Activated T-helper 1 cell treated with Interleukin-2 at 50 U/mL for 16 hours (primary cell): ENCODE measurements at places on chromosomes 11 and 22.

GRCh38 chr11:119473226-119473625 lies 50.3 kb upstream of the THY1 start:
- no peak for DNase-seq

DNA sequence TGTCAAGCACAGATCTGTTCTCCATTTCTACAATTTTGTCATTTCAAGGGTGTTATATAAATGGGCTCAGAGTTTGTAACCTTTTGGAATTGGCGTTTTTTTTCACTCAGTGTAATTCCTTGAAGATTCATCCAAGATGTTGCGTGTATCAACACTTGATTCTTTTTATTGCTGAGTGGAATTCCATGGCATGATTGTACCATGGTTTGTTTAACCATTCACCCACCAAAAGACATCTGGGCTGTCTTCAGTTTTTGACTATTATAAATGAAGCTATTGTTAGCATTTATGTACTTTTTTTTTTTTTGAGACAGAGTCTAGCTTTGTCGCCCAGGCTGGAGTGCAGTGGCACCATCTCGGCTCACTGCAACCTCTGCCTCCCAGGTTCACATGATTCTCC lies 2.9 kb downstream of the OOSP1 start:
- DNase-seq, result no peak

DNA sequence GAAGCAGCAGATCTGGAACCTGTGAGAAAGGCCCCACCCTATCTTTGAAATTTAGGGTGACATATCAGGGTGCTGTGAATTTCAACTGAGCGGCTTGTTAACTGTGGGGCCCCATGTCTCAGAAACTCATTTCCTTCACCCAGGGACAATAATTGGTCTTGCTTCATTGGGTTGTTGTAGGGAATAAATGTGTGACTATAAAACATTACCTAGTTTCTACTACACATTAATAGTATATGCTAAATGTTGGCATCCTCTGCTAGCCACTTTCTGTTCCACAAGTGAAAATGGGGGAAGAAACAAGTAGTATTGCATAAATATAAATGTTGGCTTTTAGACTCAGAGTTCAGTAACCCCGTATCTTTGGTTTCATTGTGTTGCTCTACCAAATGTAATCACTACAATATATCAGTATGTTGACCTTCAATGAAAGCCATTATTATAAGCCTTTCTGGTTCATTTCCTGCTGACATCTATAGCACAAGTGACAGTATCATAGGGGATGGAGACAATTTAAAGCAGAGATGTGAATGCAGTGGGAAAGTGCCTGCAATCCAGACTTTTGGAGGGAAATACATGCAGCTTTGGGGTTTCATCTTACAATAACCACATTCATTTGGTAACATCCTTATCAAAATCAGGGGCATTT lies 905.5 kb upstream of the RAG2 start:
- DNase-seq, result no peak

DNA sequence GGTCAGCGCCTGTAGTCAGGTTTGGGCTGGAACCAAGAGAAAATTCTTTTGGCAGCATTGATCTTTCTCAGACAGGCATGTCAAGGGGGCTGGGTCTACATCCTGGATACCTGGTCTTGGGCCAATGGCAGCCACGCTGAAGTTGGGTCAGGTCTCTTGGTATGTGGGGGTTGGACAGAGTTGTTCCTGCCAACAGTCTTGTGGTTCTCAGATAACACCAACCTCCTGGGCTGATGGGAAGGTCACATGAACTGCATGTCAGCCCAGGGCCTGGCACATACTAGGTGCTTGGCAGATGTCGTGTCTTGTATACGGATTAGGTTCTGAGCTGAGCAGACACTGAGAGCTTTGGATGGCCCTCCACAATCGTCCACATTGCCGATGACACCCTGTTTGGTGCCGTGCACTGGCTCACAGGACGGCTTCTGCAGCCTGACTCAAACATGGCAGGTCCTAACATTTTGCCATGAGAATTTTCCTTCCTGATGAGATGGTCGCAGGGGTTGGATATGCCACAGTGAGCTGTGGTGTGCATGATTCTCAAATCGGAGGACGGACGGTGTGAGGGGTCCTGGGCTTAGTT lies 42.0 kb downstream of the FBLN1 start:
- DNase-seq, result no peak

DNA sequence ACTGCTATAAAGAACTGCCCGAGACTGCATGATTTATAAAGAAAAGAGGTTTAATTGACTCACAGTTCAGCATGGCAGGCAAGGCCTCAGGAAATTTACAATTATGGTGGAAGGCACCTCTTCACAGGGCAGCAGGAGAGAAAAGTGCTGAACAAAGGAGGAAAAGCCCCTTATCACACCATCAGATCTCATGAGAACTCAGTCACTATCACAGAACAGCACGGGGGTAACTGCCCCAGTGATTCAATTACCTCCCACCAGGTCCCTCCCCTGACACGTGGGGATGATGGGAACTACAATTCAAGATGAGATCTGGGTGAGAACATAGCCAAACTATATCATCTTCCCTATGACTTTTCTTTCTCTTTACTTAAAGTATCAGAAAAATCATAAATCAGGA lies 104.0 kb upstream of the SYN3 start:
- no peak for DNase-seq

GRCh38 chr11:16946477-16947282 lies 67.5 kb downstream of the PLEKHA7 start:
- no peak for DNase-seq

DNA sequence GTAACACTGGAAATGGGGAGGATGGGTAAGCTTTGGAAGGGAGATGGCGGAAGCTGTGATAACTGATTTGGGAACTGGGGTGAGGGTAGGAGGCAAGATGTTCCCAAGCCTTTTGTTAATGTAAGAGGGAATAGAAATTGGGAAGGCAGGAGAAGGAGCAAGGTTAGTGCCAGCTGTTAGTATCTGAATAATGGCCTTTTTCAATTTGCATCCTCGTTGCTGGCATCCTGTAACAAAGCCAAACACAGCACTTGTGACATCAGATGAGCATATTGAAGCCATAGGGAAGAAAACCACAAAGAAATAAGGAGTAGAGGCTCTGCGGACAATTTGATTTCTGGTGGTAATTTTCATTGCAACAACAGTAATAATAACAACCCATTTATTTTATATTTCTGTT lies 70.9 kb upstream of the CLMP start:
- no peak for DNase-seq

GRCh38 chr11:61055776-61056175 lies 46.5 kb upstream of the CD5 start:
- no peak for DNase-seq

DNA sequence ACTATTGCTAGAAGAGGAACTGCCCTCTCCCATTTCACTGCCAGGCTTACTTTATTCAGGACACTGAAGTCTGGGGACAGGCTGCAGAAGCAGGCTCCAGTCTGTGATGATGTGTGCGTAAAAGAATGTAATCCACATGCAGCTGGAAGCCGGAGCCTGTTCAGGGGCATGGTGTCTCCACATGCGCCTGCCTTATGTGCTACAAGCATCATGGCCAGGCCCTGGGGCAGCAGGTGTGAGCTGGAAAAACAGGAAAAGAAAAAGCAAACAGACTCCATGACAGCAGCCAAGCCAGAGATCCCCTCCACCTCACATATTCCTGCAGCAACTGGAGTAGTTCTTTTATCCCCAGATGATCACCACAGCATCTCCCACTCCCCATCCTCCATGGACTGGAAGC lies 33.4 kb downstream of the ARFGAP2 start:
- DNase-seq, result no peak

DNA sequence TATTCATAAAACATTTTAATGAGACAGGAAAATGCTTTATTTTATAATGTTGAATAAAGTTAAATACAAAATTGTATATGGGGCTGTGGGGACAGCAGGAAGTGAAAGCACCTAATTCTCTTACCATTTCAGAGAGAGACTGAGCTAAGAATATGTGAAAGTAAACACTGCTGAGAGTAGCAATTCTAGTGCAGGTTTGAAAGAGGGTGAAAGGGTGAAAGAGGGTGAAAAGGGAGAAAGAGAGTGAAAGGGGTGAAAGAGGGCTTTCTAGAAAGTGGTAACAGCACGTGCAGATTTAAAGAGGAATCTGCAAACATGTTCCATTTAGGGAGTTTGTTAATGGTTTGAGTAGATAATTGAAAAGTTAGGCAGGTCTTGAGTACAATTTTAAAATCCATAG lies 652.0 kb upstream of the CCDC90B start:
- DNase-seq, result no peak

GRCh38 chr11:45429719-45430118 lies 143.6 kb upstream of the SYT13 start:
- no peak for DNase-seq

DNA sequence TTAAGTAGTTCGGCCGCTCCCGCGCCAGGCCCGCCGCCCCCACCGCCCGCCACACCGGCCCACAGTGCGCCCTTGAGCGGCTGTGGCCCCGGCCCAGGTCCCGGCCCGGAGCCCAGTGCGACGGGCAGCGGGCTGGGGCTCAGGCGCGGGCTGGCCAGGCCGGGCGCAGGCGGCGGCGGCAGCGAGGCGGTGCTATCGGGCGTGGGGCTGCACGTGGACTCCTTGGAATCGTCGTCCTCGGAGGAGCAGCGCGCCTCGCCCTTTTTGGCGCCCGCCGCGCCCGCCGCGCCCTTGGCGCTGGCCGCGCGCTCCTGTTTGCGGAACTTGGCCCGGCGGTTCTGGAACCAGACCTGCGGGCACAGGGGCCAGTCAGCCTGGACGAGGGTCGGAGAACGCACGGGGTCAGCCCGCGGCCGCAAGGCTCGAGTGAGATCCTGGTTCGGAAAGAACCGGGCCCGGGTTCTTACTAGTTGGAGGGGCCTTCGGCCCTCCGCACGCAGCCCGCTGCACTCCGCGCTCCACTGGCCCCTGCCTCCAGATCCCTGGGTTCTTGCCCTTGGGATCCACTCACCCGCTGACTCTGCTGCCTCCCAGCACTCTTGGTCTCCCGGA lies 4.0 kb downstream of the PHOX2A start:
- DNase-seq, result no peak

DNA sequence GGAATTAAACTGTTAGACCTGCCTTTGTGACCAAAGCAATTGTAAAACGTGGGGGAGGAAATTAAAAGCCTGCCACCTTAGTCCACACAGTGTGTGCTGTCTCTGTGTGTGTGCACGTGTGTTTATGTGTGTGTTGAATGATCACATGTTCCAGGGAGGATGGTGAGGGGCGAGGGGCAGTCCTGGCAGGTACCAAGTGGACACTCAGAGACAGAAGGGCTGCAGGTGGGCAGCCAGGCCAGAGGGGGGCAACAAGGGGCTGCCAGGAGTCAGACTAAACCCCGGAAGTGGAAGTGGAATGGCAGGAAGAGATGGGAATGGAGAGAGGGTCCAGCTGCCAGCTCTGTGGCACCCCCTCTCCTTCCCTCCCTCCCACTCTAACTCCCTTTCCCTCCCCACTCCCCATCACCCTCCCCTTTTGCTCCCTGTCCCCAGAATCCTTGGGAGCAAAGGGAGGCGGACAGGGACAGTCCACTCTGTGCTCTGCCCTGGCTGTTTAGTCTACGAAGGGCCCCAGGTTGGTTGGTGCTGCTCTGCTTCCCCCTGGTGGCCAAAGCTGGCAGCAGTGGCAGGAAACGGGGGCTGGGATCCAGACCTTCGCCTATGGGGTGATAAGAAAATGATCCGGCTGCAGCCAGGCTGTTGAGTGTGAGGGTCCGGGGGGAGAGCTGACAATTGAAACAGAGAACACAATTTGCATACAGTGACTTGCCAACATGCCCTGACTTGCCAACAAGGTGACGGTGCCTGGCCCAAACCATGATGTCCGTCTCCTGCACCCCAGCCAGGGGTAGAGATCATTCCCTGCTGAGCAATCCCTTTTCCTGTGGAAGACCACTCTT lies 24.4 kb downstream of the P2RY2 start:
- DNase-seq, result peak; percentile 47

GRCh38 chr11:117458275-117459122 lies 130.8 kb downstream of the CEP164 start:
- no peak for DNase-seq

DNA sequence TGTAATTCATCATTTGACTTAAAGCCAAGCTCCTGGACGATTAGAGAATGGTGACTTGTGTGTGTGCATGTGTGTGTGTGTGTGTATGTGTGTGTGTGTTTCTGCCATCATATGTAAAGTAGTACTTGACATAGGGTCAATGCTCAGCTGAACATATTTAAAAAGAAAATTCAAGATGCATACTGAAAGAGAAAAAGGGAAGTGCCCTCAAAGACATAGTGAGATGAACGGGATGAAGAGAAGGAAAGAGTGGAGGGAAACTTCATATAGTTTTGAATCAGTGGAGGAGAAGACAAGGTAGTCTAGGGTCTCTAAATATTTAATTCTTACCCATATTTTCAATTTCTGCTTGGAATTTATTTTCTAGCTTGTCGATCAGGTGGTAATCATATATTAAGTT lies 4.0 kb downstream of the TCN1 start:
- DNase-seq, result no peak

GRCh38 chr11:45939836-45940235 lies 17.4 kb downstream of the LARGE2 start:
- no peak for DNase-seq

GRCh38 chr11:90414221-90414620 lies 191.4 kb upstream of the CHORDC1 start:
- no peak for DNase-seq

DNA sequence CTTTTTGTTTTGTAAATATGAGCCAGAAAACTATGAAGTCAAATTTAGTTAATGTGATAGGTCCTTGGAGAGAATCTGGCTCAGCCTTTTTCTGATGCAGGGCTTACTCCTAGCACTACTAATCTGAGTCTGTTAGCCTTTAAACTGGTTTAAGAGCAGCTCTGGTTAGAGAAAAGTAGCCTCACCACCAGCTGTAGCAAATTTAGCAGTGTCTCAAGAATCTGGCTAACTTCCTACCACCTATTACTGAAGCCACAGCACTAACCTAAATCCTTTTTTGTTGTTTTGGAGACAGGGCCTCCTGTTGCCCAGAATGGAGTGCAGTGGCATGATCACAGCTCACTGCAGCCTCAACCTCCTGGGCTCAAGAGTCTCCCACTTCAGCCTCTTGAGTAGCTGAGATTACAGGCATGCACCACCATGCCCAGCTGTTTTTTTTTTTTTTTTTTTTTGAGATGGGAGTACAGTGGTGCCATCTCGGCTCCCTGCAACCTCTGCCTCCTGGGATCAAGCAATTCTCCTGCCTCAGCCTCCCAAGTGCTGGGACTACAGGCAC lies 13.9 kb downstream of the RBM4B start:
- no peak for DNase-seq

DNA sequence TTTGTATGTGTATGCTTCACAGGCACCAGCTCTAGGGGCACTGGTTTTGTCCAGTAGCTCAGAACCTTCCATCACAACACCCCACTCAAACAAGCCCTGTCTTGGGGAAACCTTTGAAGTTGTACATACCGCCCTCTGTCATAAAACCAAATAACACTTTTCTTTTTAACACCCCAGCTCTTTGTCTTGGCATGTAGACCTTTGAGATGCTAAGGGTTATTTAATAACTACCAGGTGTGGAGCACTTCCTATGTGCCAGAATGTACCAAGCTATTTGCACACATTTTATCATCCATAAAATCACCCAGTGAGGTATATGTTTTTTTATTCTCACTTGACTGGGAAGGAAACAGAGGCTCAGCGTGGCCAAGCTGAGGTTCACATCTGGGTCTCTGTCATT lies 50.6 kb downstream of the CYB5R2 start:
- DNase-seq, result no peak

- no peak for DNase-seq
These were observed 882 bp upstream of the GLYATL2 start for GRCh38 chr11:58845386-58845785.
